Stimulated activated CD4-positive, alpha-beta T cell treated with anti-CD3 and anti-CD28 coated beads, Interleukin-4, amount 100 ng/mL, for 1 hour (primary cell): ENCODE measurements at places on chromosomes 5 and 9.

GRCh38 chr5:94180761-94181160, 437.6 kb downstream of the KIAA0825 start:
- DNase-seq = no peak

- no peak for DNase-seq
These were observed 13.1 kb downstream of the UHRF2 start for GRCh38 chr9:6426117-6426516.

GRCh38 chr9:124377551-124378406, 37.5 kb downstream of the PSMB7 start:
- no peak for DNase-seq

GRCh38 chr9:27333241-27334052, 36.5 kb upstream of the EQTN start:
- peak; percentile 25 for DNase-seq

DNA sequence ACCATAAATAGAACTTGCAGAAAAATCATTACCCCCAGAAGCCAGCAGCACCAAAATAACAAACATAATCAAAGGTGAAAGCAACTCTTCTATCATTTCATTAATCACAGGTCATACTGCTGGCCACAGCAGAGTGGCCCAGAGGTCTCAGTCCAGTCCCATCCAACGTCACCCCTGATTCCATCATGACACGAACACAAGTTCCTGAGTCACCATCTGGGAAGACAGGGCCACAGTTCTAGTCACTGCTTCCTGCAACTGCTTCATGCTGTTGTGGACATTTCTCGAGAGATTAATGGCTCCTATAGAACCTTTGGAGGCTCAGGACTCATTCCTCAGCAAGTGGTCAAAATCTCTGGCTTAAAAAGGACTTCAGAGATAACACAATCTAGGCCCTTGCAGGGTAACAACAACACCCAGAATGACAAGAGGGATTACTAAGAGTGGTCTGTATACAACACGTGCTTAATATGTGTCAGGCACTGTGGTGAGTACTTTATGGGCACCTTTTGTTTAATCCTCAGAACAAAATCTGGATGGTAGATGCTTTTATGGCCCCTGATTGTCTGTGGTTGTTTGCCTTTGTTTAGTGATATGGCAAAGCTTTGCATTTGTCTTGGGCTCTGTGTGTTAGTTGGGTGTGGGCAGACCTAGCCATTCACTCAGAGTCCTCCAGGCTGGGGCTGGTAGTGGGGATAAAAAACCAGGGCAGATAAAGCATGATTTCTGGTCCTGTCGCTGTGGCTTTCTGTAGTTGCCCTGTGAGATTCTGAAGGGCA, 184.3 kb downstream of the DAB2IP start:
- DNase-seq = no peak

GRCh38 chr9:89869793-89870580, 265.2 kb downstream of the GADD45G start:
- DNase-seq = no peak

DNA sequence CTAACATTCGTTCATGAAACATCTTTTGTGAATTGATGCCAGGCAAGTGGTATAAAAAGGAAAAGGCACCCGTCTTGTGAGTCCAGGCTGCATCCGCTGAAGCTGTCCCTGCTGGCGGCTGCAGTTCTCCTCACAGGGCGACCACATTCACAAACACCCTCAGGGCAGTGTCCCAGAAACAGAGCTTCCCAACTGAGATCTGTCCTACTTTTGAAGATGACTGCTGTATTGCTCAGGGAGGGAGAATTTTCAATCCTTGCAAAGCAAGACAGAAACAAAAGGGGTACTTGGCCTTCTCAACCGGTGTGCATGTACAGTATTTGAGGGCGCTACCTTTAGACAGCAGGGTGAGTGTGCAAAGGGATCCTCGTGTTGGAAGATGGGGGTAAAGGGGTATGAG, 316.1 kb downstream of the GADD45G start:
- DNase-seq = no peak

- DNase-seq = no peak
These were observed 12.7 kb downstream of the C9orf153 start for GRCh38 chr9:86246752-86247161.

GRCh38 chr9:90458485-90458884, 184.1 kb downstream of the DIRAS2 start:
- no peak for DNase-seq

DNA sequence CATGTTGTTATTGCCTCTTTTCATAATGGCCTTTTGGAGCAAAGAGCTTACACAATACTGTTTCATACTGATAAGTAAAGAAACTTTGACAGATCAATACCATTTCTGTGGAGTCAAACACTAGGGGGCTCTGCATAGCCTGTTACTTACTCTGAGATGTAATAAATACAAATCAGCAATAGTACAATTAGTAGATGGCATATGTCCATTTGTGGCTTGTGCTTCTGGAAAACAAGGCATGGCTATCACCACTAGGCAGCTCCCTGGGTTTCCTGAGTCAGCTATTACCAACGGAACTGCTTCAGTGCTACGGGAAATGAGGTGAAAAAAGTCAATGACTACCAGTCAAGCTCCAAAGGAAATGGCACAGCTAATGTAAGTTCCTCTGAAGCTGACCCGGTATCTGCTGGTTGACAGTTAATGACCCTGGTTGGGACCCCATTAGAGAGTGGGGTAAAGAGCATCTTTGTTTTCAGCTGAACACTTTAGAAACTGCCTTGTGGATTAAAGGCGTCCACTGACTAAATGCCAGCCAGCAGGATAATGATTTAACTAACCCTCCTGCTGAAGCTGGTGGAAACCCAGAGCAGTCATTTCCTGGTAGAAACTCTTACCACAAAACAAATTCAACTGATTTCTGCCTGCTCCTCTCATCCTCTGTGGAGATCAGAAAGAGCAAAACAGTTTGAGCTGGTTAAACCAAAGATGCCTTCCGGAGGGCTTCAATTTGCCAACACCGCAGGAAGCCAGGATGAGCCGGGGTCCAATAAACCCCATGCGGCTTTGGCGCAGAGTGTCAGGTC, 69.0 kb upstream of the FAM169A start:
- DNase-seq = no peak
